ENCODE measurements at places on chromosomes 7 and 10.

DNA sequence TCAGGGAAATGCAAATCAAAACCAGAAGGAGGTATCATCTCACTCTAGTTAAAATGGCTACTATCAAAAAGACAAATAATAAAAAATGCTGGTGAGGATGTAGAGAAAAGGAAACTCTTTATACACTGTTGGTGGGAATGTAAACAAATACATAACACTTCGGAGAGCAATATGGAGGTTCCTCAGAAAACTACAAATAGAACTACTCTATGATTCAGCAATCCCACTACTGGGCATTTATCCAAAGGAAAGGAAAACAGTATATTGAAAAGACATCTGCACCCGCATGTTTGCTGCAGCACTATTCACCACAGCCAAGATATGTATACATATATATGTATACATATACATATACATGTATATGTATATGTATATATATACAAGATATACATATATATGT, 94.2 kb downstream of the C10orf90 start:
- no peak for DNase-seq

- DNase-seq, result no peak
Measured at GRCh38 chr7:137453356-137453755, 109.8 kb upstream of the PTN start.

DNA sequence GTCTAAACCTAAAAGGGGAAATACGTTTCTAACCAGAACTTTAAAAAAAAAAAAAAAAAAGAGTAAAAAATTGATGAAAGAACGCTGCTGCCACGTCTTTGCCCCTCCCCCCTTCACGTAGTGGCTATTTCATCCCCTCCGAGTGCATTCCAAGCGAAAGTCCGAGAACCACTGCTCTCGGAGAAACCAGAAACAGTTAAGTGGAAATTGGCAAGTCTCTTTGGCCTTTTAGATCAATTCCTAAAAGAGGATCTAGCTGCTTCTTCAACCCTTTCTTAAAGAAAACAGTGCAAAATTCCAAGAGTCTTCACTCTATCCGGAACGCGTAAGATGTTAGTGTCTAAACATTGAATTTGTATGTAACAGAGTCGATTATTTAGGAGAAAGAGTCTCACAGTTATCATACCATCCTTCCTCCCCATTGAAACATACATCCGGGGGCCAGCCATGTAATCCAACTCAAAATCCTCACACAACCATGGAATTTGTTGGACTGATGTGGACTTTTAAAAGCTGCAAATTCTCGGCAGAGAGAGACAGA, 1.1 kb downstream of the P4HA1 start:
- DNase-seq, result peak; percentile 33

DNA sequence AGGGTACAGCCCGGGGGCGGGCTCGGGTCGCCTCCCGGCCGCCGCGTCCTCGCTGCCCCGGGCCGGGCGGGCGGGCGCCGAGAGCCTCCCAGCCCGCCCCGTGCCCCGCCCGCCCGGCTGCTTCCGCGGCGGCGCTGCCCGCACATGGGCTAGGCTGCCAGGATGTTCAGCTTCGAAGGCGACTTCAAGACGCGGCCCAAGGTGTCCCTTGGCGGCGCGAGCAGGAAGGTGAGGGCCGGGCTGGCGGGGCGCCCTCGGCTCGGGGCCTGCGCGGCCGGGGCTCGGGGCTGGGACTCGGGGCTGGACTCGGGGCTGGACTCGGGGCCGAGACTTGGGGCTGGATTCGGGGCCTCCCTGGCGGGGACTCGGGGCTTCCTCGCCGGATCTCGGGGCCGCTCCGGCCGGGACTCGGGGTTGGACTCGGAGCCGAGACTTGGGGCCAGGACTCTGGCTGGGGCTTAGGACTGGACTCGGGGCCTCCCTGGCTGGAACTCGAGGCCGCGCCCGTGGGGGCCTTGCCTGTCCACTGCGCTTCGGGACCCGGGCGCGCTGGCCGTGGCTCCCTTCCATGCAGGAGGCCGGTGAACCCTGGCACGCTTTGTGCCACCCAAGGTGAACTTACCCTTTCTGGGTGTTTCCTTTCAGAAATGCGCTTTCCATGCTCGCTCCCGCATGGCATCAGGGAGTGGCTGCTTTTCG, 534 bp downstream of the UBE3C start:
- no peak for DNase-seq

DNA sequence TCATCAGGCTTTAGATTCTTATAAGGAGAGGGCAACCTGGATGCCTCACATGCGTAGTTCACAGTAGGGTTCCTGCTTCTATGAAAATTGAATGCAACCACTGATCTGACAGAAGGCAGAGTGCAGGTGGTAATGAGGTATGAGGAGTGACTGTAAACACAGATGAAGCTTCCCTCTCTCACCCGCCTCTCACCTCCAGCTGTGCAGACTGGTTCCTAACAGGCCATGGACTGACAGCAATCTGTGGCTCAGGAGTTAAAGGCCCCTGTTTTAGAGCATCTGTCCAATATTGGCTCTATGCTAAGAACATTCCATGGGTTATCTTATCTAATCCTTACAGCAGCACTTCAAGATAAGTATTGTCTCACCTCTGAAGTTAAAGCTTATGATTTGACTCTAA, 213.5 kb upstream of the NRP1 start:
- DNase-seq, result no peak

- DNase-seq, result no peak
Measured at GRCh38 chr10:60170250-60170649, 219.4 kb downstream of the ANK3 start.

DNA sequence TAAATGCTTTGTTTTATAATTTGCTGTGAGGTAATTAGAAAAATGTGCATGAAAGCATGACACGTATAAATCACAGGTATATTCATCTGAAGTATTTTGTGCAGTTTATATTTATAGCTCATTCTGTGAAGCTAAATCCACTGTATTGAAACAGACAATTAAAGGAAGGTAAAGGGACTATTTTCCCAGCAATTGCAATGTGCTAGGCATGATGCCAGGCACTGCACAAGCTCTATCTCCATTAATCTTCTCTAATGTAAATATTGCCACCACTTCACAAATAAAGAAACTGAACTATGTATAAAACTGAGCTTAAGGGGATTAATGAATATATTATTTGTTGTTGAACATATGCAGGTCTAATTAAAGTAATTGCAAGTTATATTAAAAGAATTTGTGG, 1012.5 kb downstream of the NRG3 start:
- no peak for DNase-seq

GRCh38 chr7:40760987-40761386, 626.2 kb downstream of the SUGCT start:
- no peak for DNase-seq

DNA sequence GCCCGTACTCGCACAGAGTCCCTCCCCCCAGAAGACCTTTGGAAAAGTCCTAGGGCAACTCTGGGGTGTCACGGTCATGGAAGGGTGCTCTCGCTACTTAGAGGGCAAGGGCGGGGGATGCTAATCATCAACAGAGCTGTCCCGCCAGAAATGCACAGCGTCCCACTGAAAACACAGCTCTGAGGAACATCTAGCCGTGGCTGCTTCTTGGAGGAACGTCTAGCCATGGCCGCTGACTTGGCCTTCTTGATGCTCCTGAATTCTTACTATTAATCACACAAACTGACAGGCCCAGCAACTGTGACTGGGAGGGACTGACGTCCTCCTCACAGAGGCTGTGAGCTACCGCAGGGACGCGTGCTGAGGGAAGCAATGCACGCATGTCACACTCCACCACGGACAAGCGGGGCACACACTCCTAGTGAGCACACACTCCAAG, 1.7 kb downstream of the TUBGCP2 start:
- DNase-seq, result no peak

DNA sequence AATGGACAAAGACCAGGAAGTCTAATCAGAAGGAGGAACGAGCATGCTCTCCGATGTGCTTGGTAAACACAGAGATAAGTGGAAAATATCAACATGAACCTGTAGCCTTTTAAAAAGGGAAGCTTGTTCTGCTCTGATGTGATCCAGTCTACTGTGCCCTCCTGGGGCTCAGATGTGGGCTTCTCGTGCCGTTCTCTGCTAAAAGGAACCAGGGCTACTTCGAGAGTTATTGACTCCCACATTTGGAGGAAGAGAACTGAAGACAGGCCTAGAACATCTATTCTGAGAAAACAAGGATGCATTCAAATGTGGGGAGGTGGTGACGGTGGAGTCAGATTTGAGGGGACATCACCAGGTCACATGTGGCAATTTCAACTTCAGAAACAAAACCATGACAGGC, 325.4 kb downstream of the GLRX3 start:
- DNase-seq, result no peak

GRCh38 chr7:131004371-131004770, 270.4 kb upstream of the KLF14 start:
- no peak for DNase-seq

DNA sequence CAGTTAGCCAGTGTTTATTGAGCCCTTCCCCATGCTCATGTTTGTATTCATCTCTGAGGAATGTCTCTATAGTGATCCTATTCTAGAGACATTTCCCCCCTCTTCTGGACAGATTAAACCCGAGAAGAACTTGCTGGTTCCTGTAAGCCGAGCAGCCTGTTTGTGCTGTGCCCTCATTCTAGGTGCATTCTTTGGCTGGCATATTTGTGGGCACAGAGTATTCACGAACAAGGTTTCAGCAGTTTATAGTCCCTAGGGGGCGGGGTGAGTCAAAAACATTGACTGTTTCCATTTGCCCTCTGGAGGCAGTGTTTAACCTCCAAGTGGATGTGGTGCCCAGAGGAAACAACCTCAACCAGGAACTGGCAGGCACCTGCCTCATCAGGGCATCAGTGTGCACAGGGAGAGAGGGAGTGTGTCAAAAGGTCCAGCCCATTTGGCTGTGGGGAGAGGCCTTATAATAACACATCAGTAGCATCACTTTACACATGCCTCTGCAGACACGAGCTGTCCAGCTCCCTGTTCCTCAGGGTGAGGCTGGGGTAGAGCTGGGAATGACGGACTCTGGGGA, 273.3 kb upstream of the LRGUK start:
- DNase-seq, result peak; percentile 14

GRCh38 chr10:104581884-104582601, 59.0 kb upstream of the SORCS3 start:
- no peak for DNase-seq

- no peak for DNase-seq
Measured at GRCh38 chr10:78744056-78744455, 324.7 kb upstream of the ZMIZ1 start.

DNA sequence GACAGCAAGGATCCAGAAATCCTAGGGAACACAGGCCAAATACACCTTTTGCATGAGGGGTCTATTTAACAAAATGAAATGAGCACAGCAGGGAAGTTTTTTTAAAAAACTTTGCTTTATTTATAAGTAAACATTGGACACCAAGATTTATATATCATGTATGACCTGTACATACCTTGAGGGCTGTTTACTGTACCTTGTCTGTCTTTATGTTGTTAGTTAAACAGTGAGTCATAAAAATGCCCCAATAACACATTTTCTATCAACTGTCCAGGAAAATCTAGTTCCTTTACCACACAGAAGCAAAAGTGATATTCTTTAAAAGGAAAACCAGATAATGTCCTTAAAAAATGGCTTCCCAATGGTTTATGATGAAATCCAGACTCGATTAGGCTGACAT, 45.1 kb upstream of the AGR3 start:
- DNase-seq, result no peak

- no peak for DNase-seq
Measured at GRCh38 chr7:85749696-85750453, 563.0 kb upstream of the SEMA3D start.

GRCh38 chr7:4711634-4712033, 29.5 kb downstream of the FOXK1 start:
- DNase-seq, result no peak

DNA sequence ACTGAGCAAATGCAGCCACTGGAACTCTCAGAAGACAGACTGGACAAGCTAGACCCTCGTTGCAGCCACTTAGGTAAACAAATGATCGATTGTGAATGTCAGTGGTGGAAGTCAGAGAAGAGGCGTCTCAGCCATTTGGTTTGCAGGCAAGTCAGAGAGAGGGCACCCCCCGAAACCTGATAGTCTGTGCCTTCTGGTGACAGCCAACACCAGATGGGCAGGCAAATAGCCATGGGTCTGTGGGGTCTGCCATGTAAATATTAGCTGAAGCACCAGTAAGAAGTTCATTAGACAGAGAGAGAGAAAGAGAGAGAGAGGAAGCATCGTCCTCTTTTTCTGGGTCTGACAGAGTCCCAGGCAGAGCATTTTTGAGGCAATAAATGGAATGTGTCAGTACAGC, 5.4 kb downstream of the PPP1R17 start:
- DNase-seq, result no peak

Data from T-helper 2 cell treated with Interferon-gamma antibody and Interleukin-4, amounts not matched to agents 5 μg/mL and 100 μg/mL, for 36 hours (primary cell).